ENCODE measurements at places on chromosomes 16 and 17.

DNA sequence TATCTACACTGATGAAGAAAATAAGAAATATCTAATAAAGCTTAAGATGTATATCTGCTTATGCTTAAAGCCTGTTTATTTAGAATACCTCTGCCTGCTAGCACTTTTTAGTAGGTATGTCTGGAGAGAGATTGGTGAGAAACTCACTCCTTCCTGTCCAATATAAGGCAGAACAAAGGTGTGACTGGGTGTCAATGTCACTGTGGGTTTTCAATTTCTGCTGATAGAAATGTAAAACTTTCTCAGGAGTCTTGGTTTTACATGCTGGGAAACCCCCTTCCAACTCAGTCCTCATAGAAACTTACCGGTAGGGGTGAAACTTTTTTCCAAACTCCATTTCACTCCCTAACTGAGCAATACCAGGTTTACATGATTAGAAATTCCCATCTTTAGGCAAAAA is 17.8 kb upstream of the MPHOSPH6 start:
- no peak for DNase-seq

- peak; percentile 58 for DNase-seq
Observed at GRCh38 chr16:4200000-4200780, 41.7 kb downstream of the SRL start.

GRCh38 chr17:37743875-37744632 is 805 bp downstream of the HNF1B start:
- no peak for DNase-seq

DNA sequence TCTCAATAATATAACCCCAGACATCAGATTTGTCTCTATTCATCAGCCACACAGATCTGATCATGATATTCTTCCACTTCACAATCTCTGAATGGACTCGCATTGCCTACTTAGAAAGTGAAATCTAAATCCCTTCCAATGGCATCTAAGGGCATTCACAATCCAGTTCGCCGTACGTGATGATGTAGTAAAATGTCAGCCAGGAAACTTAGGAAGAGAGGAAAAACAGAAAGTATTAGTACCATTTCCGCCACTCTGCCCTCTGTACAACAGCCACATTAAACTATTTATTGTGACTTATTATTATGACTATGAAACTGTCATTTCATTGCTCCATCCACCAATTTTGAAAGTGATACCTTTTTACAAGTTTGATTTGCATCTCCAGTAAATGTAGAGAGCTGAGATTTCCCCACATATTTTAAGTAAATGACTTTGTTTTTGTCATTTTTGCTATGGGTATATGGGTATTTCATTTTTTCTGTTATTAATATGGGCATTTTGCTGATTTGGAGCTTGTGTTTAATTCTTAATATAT is 69.4 kb upstream of the SMIM36 start:
- no peak for DNase-seq

GRCh38 chr16:68274441-68274840 is 10.1 kb downstream of the SLC7A6 start:
- DNase-seq = no peak

- no peak for DNase-seq
Observed at GRCh38 chr16:9061358-9061813, 30.1 kb upstream of the HAPSTR1 start.

- no peak for DNase-seq
Observed at GRCh38 chr17:72095316-72095715, 25.5 kb upstream of the SOX9 start.

DNA sequence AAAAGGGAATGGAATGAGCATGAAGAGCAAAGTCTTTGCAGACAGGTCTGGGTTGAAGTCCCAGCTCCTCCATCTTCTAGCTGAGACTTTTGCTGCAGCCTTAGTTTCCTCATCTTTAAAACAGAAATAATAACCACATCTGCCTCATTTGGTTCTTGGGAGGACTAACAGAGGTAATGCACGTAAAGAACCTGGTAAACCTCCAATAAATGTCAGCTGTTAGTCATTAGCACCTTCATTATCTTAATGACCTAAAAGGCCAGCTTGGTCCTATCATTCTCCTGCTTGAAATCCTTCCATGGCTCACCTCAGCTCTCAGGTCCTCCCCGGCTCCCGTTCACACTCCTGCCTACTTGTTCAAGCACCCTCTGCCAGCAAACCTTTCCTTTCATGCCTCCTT is 51.8 kb downstream of the SKAP1 start:
- DNase-seq = no peak

- no peak for DNase-seq
Observed at GRCh38 chr17:14042411-14042810, 26.9 kb upstream of the COX10 start.

DNA sequence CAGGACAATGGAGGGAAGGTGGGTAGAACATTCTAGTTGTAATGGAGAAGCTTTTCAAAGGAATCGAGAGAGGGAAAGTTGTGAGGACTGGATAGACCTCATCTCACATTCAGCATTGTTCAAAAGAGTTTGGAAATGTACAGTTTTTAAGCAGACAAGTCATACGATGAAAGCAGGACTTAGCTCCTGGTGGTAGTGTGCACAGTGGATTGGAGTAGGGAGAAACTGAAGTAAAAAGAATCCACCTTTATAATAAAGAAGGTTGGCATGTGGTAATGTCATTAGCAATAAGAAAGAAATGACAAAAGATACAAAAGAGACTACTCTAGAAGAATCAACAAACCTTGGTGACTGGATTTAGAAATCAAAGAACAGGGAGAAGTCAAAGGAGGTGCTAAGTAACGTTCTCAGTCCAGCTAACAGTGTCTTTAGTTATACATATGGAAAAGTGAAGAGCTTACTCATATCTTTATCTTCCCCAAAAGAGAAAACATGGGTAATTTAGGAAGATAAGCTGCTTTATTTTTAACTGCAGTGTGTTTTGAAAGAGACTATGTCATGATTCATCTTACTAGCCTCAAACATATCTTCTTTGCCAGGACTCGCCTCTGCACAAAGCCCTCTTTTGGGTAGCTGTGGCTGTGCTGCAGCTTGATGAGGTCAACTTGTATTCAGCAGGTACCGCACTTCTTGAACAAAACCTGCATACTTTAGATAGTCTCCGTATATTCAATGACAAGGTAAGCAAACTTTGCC is 18.7 kb upstream of the EVI2A start:
- peak; percentile 58 for DNase-seq

GRCh38 chr17:49670641-49671040 is 7.3 kb downstream of the SPOP start:
- DNase-seq = no peak

- no peak for DNase-seq
Observed at GRCh38 chr17:74467221-74467951, 952 bp downstream of the CD300A start.

DNA sequence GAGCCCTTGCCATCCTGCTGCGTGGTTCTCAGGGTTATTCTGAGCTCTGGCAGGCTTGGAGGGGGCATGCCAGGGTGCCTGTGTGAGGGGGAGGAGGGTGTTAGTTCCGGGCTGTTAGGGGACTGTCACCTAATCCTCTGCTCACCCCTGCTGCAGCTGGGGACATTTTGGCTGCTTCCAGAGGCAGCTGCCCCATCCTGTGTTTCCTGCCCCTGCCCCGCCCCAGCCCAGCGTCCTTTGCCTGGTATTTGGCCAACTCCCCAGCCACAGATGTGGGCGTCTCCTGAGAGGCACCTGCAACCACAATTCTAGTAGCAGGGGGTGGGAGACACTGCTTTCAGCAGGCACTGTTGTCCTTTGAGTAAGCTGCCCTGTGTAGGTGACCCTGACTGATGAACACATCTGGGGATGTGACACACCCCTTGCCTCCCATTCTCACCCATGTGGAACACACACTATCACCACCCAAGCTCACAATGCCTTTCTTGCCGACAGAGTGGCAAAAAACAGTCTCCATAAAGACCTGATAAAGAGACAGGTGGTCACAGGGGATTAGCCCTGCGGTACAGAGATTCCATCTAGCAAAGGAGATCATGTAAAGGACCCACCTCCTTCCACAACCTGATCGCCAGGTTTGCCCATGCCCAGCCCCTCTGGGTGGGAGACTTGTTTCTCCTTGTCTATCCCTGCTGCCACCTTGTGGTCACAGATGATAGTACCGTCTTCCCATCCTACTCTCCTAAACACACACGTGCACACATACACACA is at the start of gene CHRNE:
TSS of gene CHRNE (minus strand) at position 48 of the 768 bp plus-strand sequence. CDS start at position 13, 35 bp downstream.
- DNase-seq = peak; percentile 65

GRCh38 chr16:87840271-87840978 is 28.9 kb downstream of the SLC7A5 start:
- no peak for DNase-seq

DNA sequence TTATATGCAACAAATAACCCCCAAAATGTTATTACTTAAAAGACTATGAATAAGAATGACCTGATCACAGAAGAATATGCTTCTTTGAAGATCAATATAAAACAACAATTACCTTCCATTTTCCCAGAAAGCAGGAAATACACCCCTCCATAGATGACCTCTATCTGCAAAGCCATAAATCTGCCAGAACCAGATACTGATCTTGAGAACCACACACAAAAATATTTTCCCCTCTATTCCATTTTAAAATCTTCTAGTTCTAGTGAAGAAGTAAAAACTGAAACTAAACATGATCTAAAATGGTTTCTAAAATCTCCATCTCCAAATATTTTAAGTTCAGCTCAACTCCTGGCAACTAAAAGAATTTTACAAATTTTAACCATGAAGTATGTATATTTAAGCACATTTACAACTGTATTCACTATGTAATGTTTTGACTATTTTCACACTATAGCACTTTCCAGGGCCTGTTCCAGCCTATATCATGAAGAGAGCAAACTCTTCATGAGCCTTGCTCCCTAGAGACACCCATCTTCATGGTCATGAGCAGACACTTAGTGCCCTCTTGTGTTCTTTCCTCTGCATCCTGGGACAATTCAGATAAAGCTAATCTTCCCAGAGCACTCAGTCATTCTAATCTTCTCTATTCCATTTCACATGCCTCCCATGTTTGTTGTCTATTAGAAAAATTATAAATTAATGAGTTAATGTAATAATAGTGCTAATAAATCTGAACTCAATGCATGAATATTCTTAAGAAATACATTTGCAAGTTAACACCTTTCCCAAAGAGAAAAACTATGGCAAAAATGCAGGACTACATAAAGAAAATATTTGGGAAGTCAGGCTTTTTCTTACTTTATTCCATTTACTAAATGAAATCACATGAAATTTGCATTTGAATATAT is 87.0 kb downstream of the HELZ start:
- peak; percentile 65 for DNase-seq

DNA sequence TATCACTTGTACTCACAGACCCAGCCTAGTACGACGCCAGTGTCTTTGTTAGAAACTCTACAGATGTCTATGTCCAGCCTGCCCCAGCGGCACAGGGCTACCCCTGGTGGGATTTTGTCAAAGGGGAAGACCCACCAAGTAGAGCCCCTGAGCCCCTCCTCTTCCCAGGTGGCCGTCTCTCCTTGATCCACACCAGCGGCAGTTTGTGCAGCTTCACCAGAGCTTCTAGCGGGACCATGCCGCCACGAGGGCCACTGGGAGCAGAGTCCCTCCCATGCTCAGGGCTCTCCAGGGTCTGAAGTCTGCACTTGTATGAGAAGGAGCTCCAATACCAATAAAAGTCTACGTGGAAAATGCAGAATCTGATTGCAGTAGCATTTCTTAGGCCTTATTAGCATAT is 157.1 kb downstream of the RPTOR start:
- DNase-seq = no peak

GRCh38 chr17:31079731-31080130 is 15.0 kb upstream of the NF1 start:
- no peak for DNase-seq

DNA sequence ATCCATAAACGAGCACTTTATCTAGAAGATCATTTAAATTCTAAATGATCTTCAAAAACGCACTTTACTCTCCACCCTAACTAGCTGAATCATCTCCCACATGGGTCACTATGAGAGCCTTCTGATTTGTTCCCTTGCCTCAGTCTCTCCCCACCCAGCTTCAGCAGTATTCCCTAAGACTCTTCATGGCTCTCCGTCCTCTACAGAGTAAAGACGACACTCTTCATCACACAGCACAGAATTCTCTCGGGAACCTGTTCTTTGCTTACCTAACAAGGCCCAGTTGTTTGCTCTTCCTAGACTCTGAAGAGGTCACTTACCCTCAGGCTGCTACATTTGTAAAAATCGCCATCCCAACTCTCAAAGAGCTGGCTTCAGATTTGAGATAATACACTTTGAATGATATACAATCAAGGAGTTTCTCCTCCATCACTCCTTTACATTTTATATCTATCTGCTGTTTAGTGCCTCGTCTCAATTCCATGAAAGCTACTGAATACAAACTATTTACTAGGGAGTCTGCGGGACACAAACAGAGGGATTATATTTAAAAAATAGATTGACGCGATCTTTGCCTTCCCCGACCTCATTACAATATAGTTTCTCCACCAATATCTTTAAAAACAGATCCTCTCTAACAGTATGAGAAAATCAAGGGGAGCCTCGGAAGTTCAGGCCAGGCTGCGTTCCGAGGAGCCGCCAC is 511 bp upstream of the LIG3 start:
- DNase-seq = peak; percentile 12

DNA sequence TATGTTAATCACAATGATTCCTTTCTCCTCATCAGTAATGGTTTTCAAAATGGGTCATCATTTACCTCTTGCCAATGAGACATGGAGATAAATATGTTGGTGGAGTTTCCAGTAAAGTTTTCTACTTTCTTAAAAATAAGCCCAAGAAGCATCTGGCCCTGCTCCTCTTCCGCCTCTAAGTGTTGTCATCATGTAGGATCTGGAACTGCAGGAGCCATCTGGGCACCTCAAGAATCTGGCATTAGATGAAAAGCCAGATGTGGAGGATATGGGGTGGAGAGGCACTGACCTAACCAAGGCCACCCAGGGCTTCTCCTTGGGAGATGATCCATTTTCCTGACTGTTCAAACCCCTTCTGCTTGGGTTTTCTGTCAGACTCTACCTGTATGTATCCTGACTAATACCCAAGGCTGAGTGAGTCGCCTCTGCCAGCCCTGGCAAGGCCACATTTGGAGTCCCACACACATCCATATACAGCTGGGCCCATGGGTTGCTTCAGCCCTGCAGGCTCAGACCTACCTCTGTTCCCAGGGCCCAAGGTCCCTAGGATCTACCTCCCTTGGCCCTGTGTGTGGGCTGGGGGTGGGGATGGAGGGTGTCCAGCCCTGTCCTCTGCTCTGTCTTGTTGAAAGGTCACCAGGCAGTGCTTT is 24.6 kb downstream of the CCDC182 start:
- DNase-seq = no peak

GRCh38 chr16:31329671-31330552 is 25.1 kb upstream of the ITGAX start:
- DNase-seq = no peak

DNA sequence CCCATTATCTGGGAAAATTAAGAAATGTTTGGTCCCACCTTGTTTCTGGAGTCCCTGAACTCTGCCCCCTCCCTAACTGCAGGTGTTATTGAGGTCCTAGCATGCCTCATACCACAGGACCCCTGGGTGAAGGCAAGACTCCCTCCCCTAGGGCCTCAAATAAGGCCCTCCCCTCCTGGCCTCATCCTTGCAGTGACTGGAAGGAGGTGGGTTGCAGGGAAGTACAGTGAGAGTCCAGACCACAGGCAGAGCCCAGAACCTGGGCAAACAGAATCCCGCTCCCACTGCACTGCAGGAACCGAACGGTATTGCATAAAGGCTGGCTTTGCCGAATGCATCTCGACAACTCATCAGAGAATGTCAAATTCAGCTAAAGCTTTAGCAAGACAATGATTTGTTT is 126.6 kb downstream of the ASIC2 start:
- no peak for DNase-seq
